Activated CD8-positive, alpha-beta T cell treated with anti-CD3 and anti-CD28 coated beads, Interleukin-2, amount 10 ng/mL, durations not matched to agents 7 days and 5 days (primary cell): ENCODE measurements at places on chromosomes 16 and 17.

- no peak for DNase-seq
These were observed 175.2 kb upstream of the CHMP6 start for GRCh38 chr17:80816241-80817103.

DNA sequence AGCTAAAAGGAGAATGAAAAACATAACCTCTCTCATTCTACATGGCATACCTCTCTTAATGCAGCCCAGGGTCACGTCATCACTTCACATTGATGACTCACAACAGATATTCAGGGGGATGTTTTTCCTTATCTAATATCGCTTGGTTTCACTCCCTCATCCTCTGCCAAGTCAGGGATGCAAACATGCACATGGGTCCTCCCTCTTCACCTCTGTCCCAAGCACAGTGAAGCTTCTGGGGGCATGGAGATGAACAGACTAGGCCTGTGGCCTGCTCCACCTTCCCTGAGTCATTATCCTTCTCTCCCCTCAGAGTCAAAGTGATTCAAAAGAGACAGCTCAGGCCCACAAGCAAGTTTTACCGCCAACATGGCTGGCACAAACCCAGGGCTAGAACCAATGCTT, 2.3 kb upstream of the MT2A start:
- no peak for DNase-seq

- no peak for DNase-seq
These were observed 20.2 kb downstream of the HLF start for GRCh38 chr17:55284944-55285339.

GRCh38 chr17:37719866-37720265, 25.0 kb downstream of the HNF1B start:
- DNase-seq: no peak

DNA sequence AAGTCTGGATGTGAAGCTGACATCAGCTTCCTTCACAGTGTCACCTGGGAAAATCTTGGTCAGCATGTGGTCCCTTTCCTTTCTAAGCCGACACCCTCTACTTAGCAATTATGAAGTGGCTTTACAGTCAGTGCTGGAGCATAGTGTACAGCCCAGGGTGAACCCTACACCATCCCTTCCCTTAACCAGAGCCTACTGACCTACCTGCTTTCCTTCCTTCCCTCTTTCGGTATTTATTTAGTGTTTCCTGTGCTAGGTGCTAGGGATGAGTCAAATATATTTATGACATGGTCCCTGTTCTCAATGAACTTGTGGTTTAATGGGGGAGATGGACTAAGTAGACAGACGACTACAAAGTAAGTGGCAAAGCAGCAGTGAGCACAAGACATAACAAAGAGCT, 77.5 kb downstream of the CDK5R1 start:
- no peak for DNase-seq

- peak; percentile 37 for DNase-seq
These were observed 27.0 kb downstream of the ZFPM1 start for GRCh38 chr16:88479793-88480760.

DNA sequence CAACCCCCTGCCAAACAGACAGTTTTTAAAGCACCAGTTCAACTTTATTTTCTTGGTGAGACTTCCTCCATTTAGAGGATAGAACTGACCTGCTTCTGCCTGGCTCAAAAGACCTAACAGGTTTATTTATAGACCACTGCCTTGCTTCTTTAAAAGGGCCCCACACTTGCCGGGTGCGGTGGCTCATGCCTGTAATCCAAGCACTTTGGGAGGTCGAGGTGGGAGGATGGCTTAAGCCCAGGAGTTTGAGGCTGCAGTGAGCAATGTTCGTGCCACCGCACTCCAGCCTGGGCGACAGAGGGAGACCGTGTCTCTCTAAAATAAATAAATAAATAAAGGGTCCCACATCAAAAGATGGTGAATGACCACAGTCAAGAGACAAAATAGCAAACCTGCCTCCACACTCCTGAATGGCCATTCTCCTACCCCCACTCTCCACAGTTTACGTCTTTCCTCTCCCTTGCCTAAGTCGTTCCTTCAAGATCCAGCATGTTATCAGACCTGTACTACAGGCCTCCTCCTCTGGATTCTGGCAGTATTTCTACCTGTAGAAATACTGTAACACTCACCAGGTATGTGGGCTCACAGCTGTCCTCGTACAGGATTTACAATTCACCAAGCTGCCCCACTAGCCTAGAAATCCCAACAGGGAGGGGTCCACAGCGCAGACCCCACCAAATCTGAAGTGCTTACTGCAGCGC, 95.6 kb downstream of the SMG6 start:
- no peak for DNase-seq

GRCh38 chr16:89690392-89690901, 4.0 kb downstream of the CDK10 start:
- no peak for DNase-seq

GRCh38 chr16:50999181-50999580, 151.9 kb downstream of the SALL1 start:
- DNase-seq: no peak

GRCh38 chr17:80274331-80274730, 13.7 kb downstream of the RNF213 start:
- DNase-seq: no peak

DNA sequence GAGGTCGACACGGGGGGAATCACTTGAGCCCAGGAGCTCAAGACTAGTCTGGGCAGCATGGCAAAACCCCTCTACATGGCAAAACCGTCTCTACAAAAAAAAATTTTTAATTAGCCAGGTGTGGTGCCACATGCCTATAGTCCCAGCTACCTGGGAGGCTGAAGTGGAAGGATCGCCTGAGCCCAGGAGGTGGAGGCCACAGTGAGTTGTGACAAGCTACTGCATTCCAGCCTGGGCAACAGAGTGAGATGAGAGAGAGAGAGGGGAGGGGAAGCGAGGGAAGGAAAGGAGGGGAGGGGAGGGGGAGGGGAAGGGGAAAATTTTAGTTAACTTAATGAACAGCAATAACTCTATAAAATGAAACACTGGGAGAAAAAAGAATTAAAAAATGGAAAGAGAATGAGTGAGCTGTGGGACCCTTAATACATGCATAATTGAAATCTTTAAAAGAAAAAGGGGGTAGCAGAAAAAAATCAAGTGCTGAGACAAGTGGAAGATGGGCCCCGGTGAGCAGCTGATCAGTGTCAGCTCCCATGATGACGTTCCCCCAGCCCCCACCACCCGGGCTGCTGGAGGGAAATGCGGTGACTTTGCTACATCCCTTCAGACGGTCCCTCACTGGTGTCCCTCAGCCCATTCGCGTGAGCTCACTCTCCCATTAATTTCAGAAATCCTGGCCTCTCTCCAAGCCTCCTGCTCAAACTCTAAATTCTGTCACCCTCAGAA, 2.7 kb downstream of the ASGR2 start:
- DNase-seq: no peak

GRCh38 chr16:88903267-88903666, 36.8 kb upstream of the PABPN1L start:
- DNase-seq: no peak

- DNase-seq: no peak
These were observed 376.1 kb downstream of the SEC14L1 start for GRCh38 chr17:77516902-77517301.

- DNase-seq: peak; percentile 38
These were observed 33.5 kb upstream of the BCO1 start for GRCh38 chr16:81204798-81205680.

DNA sequence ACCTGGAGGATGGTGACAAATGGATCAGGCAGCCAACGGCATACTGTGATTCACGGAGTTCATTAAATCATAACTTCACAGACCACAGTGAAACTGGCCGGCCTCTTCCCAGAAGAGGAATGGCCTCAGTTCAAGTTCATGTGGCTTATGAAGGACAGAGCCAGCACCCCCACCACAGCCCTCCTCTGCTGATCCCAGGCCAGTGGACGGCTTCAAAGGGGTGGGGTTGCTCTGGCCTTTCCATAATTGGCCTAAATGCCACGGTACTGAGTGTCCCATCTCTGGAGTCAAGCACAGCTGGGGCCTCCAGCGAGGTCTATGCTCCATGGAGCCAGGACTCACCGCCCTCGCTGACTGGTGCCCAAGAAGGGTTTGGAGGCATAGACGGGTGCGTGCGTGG, 21.4 kb downstream of the GALNS start:
- no peak for DNase-seq

DNA sequence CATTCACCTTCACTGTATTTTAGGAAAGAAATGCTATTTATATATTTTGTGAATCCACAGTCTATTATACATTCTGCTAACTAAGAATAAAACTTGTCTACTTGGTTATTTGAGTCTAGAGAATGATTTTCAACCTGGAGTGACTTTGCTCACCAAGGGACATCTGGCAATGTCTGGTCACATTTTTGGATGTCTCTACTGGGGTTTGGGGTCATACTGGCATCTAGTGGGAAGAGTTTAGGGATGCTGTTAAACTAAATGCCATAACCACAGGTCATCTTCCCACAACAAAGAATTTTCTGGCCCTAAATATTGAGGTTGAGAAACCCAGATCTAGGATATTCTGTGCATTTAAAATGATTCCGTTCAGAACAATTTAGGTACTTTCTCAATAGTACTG, 26.0 kb downstream of the KCNJ16 start:
- DNase-seq: no peak

GRCh38 chr17:62968445-62968923, 2.4 kb downstream of the TANC2 start:
- DNase-seq: peak; percentile 72

GRCh38 chr17:81298325-81298990, 3.4 kb upstream of the SLC38A10 start:
- no peak for DNase-seq

- DNase-seq: no peak
These were observed 19.5 kb downstream of the MPHOSPH6 start for GRCh38 chr16:82150549-82150948.

DNA sequence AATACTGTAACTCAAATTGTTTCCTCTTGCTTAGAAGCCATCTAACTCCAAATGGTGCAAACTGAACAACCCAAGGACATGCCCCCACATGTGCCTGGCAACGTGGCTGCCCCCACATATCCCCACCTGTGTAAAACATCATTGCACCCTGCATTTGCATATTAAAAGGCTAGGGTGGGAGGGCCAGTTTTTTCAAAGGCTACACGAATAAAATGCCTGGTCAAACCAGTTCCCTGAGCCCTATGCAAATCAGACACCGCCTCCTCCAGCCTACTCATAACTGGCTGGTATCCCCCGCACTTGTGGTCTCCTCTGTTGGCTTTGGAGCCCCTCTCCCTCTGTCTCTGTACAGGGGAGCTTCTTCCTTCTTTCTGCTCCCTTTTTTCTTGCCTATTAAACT, 26.7 kb downstream of the C16orf54 start:
- DNase-seq: no peak

DNA sequence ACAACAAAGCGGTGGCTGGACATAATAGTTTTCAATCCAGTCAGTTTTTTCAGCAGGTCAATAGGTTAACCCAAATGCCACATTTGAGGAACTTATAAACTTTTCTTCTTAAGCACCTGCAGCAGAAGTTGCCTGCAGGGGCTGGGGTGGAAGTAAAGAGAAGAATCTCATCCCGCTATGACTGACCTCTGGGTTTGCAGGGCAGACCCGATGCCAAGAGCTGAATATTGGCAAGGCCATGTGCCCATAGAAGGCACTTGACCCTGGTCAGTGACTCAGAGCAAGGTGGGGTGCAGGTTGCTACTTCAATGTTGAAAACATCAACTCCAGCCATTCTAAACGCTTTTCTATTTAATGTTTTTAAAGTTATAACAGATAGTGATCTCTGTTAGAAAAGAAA, 17.9 kb upstream of the SMPD3 start:
- DNase-seq: no peak

DNA sequence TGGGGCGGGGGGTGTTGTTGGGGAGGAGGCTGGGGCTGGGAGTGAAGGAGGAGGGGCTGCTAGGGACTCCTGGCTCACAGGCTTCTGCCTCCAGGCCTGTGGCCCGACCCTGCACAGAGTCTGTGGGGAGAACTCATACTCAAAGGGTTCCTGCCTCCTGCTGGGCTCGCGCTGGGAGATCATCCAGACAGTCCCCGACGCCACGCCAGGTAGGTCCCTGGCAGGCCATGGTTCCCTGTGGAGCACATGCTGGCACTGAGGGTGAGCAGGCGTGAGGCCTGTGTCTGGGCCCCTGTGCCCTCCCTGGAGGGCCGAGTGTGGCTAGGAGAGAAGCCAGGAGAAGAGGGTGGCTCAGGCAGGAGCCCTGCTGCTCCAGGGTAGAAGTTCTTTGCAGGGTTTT, 4.6 kb downstream of the ITGAD start:
- no peak for DNase-seq

DNA sequence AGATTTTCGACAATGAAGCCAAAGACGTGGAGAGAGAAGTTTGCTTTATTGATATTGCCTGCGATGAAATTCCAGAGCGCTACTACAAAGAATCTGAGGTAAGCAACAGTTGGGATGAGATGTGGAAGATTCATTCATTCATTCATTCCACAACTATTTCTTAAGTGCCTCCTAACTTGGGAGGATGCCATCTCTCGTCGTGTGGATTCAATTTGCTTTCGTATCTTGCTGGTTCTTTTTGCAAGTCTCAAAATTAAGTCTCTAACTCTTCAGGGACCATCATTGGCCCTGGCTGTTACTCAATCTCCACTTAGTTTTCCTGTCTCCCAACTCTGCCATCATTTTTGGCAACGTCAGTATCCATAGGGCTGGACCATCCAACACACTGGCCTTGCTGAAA, 85.6 kb upstream of the NOL11 start:
- no peak for DNase-seq

DNA sequence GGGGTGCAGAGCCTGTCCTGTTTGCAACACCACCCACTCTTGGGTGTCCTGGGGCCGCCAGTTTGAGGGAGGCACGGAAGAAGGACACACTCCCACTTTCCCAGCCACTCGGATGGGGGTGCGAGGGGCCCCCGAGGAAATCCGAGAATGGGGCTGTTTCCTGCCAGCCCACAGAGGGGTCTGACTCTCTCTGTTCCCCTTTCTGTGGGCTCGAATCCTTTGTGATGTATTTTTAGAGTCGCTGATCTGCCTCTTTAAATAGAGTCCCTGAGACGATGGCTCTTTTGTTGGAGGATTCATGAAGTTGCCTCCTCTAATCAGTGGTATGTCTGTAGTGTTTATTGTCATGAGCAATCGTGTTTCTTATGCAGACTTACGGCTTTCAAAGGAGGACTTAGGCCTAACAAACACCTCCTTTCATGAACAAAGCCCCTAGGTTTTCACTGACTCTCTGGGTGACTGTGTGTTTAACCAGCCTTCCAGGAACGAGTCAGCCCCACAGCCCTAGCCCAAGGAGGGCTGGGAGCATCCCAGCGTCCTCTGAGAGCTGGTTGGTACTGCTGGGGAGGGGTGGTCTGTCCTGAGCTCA, 29.1 kb downstream of the CIBAR2 start:
- DNase-seq: no peak

- peak; percentile 50 for DNase-seq
These were observed 53.0 kb downstream of the RPA1 start for GRCh38 chr17:1882836-1883235.
